ENCODE measurements at places on chromosomes 7 and 10.

GRCh38 chr7:100152937-100153666 lies 4.4 kb downstream of the LAMTOR4 start:
- DNase-seq = no peak

- DNase-seq = no peak
These were observed 31.6 kb downstream of the SH3PXD2A start for GRCh38 chr10:103823706-103824272.

- DNase-seq = no peak
These were observed 36.6 kb upstream of the AGR3 start for GRCh38 chr7:16918288-16918895.

- peak; percentile 52 for DNase-seq
These were observed 69.0 kb upstream of the PDCD4 start for GRCh38 chr10:110802551-110803238.

GRCh38 chr10:53479365-53479764 lies 706.8 kb upstream of the MBL2 start:
- DNase-seq = no peak

DNA sequence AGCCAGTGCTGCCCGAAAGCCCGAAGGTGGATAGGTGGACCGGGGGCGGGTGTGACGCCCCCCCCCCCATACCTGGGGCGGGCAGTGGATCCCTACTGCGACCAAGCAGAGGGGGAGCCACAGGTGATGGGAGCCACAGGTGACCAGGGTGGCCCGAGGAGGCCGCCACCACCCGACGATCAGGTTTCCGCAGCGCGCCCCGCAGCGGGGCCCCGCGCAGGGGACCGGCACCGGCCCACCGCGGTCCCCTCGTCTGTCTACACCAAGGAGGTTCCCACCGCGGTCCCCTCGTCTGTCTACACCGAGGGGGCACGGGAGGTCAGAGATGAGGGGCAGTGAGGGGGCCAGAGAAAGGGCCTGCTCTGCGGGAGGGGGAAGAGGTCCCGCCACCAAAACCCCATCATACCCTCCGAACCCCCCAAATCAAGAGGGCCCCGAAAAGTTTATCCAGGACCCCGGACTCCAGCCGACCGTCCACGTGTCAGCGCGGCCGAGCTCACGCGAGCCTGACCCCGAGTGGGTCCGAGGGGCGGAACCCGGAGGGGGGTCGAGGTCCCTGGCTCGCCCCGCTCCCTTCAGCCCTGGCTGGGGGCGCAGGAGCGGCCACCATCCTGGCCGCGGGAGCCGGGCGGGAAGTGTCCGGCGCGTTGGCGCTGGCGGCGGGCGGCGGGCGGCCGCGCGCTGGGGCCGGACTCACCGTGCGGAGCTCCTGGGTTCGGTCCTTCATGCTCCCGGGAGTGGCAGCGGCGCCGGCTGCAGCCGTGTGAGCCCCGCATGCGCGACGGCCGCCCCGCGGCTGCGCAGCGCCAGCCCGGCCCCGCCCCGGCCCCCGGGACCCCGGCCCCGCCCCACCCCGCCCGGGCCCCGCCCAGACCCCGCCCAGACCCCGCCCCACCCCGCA lies at the start of gene STX1A:
Gene STX1A, minus strand, starts transcription at position 765 of the 901 bp plus-strand sequence. Its CDS starts 38 bp downstream, at position 727.
- DNase-seq = peak; percentile 95

DNA sequence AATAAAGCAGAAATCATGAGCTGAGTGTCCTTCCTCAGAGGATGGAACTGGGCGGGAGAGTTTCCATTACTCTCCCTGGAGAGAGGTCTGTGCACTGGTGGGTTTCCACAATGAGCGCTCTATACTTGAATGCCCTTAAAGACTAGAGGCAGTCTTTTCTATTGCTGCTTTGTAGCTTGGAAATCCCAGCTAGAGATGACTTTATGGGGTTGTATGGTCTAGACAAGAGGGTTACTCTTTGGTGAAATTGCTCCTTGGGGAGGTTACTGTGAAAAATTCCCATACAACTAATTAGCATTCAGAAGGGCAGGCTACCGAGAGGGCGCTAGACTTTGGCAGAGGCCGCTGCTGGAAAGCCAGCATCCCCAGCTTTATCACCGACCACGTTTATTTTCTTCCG lies 136.8 kb downstream of the TAX1BP1 start:
- no peak for DNase-seq

GRCh38 chr10:17435953-17436352 lies 18.4 kb downstream of the ST8SIA6 start:
- DNase-seq = no peak

DNA sequence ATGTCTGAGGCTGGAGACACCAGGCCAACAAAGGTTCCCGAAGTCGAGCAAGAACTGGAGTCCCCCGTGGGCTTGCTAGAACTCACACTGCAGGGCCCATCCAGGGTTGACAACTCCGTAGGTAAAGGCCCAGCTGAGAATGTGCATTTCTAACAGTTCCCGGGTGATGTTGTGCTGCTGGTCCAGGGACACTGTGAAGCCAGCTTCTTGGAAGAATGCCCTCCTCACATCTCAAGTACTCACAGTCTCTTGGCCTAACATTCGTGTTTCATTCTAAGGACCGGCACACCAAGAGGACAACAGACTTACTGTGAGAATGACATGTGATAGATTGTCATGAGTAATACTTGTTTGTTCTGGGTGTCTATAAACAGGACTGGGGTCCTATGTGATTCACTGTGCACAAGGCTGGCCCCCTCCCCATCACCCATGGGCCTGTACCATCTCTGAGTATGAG lies 682.3 kb upstream of the IGFBP3 start:
- DNase-seq = no peak

GRCh38 chr7:153616711-153617325 lies 435.4 kb upstream of the DPP6 start:
- DNase-seq = no peak

GRCh38 chr7:124077546-124077945 lies 44.7 kb upstream of the TMEM229A start:
- DNase-seq = no peak

DNA sequence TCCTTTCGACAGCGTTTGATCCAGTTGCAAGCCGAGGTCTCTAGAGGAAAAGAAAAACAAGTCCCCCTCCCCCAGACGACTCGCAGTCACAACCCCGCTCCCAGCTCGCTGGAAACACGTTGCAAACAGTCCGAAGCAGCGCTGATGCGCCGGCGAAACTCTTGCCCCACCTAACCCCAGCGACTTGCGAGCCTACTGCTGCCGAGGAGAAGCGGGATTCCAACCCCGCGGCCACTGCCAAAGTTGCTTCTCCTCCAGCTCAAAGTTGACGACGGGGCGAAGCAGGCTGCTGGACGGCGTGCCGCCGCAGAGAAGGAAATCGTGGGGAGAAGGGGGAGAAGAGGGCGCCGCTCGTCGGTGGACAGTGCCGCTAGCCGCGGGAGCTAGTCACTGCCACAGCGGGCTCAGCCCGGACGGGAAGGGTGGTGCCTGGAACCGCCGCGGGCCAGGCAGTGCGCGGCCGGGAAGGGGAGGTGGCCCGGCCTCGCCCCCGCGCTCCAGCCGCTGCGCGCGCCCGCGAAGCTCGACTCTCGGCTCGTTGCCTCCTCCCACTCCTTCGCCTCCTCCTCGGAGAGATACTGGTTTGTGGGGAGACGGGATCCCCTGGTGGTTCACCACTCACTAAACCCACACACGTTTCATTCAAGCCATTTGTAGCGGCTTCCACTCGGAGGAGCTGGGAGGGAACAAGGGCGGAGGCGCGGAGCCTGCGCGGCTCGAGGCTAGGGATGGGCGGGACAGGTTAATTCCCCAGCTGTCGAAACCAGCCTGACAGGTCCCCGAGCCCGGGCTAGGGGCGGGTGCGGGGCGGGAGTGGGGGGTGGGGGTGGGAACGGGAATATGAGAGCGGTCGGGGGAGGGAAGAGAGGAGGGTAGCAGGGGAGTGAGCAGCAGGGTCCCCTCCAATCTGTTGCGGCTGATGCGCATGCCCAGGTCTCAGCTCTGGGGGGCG lies at the start of gene GPR37:
Gene GPR37, minus strand, starts transcription at position 392 of the 952 bp plus-strand sequence. CDS start 816 bp downstream, outside the sequence.
- peak; percentile 69 for DNase-seq

DNA sequence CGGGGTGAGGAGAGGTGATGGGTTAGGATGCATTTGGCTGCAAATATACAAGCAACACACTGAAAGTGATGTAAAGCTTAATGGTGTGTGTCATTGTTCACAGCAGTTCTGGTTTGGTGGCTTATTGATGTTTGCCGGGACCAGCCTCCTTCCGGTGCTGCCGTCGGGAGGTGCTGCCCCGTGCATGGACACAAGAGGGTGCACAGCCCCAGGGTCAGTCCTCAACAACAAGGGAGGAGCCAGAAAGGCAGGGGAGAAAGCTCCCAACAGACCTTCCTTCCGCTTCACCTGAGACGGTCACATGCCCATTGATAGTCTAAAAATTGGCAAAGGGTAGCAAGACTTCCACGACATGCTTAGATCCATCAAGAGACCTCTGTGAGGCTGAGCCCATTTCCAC lies 9.5 kb downstream of the RNF32 start:
- no peak for DNase-seq

DNA sequence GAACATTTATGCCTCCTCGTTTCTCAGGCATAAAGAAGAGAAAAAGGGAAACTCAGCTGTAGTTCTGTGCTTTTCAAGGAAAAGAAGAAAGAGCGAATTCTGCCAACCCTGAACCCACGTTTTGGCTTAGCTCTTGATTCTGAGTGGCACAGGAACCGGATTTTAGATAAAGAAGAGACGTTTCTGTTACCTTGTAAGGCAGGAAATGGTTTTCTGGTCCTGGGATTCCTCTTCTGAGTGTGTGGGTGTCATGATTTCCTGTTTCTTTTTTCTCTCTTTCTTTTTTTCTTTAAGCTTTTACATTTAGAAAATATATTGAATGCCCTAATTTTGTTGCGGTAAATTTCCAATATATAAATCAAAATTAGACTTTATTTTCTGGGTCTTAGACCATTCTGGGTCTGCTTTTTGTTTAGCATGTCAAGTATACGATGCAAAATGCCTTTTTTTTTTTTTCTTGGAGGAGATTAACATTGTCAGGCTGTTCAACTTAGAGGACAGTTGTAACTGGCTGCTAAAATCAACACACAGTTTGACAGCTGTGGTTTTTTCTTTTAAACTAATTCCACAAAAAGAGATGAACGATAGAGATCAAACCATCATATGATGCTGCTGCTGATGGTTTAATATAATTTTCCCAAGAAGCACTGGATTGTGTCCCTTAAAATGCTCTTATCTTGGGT lies 190.8 kb downstream of the GATA3 start:
- DNase-seq = no peak

All from GM10248 (cell line).